ENCODE measurements at places on chromosomes 6 and 20. TPM values are rescaled to one million over a fixed set of nuclear protein-coding genes. Genes with fewer than 3 reads are reported as not detected.

TENT5A gene
- total RNA-seq, result 20.2 TPM

EYA4 gene
- total RNA-seq, result 0.81 TPM

OXT gene
- total RNA-seq, result not detected

WASF1 gene
- 13.3 TPM for total RNA-seq

ANKRD6 gene
- total RNA-seq, result 21.6 TPM

ANKRD66 gene
- total RNA-seq, result not detected

SMLR1 gene
- not detected for total RNA-seq

ANGPT4 gene
- not detected for total RNA-seq

GJA10 gene
- not detected for total RNA-seq

WFDC5 gene
- total RNA-seq, result not detected

EGFL8 gene
- 8.1 TPM for total RNA-seq

PTK6 gene
- 0.28 TPM for total RNA-seq

PARD6B gene
- total RNA-seq, result 0.83 TPM

IP6K3 gene
- 10.3 TPM for total RNA-seq

GPSM3 gene
- total RNA-seq, result 10.0 TPM

EYS gene
- not detected for total RNA-seq

ZFP57 gene
- not detected for total RNA-seq

ADNP gene
- 41.5 TPM for total RNA-seq

HMGA1 gene
- 10.2 TPM for total RNA-seq

PRR18 gene
- total RNA-seq, result not detected

MATN4 gene
- not detected for total RNA-seq

USP49 gene
- total RNA-seq, result 3.4 TPM

SLC16A10 gene
- total RNA-seq, result 0.83 TPM
